Cortex of kidney (tissue), 1 donor: ENCODE measurements at places on chromosomes 7 and 10.

DNA sequence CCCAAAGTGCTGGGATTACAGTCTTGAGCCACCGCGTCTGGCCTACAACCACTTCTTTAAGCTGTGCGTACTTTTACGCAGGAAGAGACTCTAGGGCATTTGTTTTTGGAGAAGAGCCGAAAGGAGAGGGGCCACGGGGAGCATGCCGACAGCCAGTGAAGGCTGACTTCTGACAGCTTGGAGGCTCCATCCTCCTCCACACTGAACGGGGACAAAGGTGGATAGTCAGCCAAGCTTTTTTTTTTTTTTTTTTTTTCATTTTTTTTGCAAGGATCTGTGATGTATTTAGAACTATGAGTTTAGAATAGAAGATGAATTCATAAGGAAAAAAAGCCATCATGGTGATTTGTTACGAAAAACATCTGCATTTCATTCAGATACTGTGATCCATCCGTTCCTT is 221.7 kb downstream of the ARHGAP21 start:
- DNase-seq: no peak

DNA sequence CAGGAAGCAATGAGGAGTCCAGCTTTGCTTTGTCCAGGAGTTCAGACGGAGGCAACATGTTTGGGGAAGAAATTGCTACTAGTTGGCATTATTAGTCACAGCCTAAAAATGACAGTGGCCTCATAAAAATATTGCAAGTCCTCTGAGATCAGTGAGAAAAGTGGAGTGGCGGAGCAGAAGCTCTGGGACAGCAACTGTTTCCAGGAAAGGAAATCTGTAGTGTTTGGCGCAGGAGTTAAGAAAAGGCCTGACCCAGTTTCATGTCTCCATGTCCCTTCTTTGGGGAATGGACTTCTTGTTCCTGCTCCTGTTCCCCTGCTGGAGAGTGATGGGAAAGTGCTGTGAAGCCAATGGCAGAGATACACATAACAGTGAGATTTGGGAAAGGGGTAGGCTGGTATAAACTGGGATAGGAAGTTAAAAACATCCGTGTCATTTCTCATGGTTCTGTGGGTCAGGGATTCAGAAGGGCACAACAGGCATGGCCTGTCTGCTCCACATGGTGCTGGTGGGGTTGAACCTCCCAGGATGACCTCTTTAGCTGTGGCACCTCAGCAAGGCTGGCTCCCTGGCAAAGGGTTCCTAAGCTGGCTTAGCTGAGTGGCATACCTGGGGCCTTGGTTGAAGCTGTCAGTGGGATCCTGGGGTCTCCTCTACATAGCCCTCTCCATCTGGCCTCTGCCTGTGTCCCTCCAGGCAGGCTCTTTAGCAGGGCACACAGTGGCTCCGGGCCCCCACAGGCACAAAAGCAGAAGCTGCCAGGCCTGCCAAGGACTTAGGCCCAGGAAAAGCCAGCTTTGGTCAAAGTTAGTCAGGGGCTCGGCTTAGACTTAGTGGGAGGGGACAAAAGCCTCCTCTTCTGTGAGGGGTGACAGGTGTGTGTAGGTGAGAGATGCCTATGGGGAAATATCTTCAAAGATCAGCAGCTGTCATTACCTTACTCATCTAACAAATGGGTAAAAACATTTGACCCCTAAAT is 77.7 kb downstream of the WDFY4 start:
- no peak for DNase-seq

GRCh38 chr10:49649294-49649693 is 30.2 kb upstream of the C10orf53 start:
- no peak for DNase-seq

DNA sequence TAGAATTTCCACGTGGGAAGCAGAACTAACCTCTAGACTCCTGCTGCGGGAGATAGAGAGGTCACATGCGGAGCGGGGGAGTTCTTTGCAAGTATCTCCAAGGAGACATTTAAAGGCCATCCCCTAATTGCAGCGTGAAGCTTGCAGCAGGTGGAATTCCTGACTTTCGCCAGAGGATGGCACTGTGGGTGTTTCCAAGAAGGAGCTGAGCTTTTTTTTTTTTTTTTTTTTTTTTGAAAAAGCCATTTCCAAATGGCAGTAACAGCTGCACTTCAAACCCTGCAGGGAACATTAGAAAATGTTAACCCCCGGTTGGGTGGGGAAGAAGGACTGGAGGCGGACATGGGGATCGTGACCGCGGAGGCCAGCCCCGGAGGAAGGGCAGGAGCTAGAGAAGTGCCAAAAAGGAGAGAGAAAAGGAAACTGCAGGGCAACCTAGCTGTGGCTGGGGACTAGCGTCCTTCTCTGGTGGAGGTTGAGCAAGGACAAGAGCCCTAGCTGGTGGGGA is 487.7 kb downstream of the TYW1 start:
- no peak for DNase-seq

GRCh38 chr7:15503603-15504290 is 58.1 kb downstream of the AGMO start:
- no peak for DNase-seq

- no peak for DNase-seq
Observed at GRCh38 chr10:1057106-1057657, 997 bp downstream of the WDR37 start.

GRCh38 chr10:23530079-23530478 is 91.2 kb downstream of the OTUD1 start:
- DNase-seq: no peak

DNA sequence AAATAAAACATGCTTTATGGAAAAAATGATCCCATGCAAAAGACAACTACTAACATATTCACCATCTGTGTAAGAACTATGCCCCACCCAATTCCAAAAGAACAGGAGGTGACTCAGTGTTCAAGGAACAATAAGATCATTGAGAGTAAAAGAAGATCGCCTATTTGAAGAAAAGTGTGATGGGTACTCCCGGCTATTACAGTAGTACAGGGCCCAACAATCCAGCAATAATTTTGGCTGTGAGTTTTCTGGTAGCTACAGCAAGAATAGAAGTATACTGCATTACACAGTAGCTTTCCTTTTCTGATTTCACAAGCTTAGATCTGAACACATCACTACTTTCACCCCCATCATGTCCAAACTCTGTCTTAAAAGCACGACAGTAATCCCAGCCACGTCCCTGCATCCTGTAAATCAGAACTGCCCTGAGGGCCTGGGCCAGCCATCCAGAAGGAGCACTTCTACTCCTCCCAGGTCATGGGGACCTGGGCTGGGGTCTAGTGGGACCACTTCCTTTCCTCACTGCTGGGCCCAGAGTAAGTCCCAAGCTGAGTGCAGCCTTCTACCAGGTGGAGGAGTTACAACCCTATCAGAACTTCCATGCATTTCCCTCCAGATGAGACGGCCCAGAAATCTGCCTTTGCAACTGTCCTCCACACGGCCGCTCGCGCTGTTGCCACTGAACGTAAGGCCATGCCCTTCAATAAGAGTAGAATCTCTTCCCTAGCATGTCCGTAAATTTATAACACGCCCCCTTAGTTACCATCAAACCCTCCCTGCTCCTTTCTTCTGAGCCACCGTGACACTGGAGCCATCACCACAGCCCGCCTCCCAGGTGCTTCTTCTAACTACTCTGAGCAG is 7.9 kb downstream of the ESYT2 start:
- DNase-seq: no peak

GRCh38 chr10:112844681-112845544 is 105.1 kb upstream of the TCF7L2 start:
- DNase-seq: no peak

- no peak for DNase-seq
Observed at GRCh38 chr7:94351703-94352102, 43.0 kb upstream of the COL1A2 start.

DNA sequence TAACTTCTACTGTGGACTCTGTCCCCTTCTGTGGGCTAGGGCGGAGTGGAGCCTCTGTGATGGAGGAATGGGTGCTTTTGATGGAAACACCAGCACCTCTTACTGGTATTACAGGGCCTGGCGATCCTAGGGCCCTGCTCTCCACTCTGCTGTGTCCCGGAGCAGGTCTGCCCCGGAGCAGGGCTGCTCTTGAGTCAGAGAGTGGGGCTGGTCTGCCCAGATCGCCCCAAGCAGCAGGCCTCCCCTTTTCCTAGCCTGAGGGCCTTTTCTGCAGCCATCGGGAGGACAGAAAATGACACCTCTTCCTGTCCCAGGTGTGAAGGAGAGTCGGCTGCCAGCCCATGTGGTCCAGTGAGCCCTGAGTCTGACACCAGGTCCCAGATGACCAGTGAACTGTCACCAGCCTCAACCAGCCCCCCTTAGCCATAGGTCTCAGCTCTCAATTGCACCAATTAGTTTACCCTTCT is 1.4 kb downstream of the ZNF282 start:
- DNase-seq: no peak

DNA sequence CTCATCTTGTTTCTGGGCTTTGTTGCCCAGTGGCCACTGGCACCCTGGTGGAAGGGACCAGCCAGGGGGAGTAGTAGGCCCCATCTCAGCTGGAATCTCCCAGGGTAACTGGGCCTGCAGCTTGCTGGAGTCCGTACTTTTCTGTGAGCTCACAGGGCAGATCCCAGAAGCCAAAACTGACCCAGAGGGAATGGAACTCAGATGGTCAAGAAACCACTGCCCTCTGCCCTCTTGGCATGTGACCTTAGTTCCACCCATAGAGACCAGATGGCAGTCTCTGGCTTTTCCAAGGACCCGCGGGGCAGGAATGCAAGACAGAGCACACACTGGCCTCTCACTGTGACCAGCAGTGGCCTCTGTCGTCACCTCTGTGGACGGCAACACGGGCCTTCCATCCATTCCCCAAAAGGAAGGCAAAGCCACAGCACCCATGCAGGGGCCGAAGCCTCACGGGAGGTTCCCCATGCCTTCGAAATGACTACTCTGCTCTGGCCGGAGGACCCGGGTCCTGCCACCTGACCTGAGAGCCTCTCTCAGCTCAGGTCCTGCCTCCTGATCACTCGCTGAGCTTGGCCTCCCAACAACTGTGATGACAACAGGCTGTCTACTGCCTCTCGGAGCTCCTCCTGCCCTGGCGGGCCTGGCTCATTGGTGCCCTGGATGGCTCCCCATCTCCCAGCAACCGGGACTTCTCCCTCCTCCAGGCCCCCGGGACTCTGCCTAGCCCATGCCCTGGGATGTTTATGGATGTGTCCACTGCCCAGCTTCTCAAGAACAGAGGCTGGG is 29.9 kb downstream of the MYL10 start:
- DNase-seq: no peak

DNA sequence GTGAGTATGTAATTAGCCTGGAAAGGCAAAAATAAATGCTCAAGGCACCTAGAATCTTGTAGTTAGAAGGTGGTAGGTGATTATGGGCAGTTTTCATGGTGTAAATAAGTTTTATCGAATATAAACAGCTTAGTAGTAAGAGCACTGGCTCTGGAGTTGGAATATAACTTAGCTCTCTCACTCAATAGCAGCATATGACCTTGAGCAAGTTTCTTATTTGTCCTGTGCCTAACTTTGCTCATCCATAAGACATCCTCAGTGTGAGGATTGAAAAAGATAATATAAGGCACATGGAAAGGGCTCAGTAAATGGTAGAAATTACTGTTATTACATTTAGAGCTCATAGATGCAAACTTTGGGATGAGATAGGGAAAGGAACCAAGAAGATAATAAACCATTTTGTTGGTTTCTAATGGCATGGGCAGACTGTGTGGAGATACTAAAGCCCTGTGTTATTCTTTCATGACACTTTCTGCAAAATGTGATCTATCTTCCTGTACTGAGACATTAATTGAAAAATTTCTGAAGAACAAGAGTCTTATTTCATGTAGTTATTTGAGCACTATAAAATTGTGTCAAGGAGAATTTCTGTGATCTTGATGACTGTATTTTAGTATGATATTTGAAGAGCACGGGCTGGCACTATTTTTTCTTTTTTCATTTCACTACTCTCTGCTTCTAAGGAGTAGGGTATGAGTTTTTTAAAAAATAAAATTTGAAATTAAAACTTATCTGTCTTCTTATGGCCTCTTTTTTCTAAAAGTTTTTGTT is 3.1 kb downstream of the SLK start:
- DNase-seq: no peak

GRCh38 chr10:88898727-88899126 is 18.7 kb downstream of the STAMBPL1 start:
- DNase-seq: no peak

GRCh38 chr7:44486693-44487092 is 3.8 kb downstream of the NUDCD3 start:
- no peak for DNase-seq

GRCh38 chr7:98278408-98278807 is 3.1 kb upstream of the BRI3 start:
- DNase-seq: no peak

DNA sequence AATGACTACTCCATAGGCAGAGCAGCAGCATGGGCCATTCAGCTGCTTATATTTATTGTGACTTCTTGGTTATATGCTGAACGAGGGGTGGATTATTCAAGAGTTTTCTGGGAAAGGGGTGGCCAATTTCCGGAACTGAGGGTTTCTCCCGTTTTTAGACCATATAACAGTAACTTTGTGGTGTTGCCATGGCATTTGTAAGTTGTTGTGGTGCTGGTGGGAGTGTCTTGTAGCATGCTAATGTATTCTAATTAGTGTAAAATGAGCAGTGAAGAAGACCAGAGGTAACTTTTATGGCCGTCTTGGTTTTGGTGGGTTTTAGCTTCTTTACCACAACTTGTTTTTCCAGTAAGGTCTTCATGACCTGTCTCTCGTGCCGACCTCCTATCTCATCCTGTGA is 139.6 kb downstream of the KLF6 start:
- no peak for DNase-seq

DNA sequence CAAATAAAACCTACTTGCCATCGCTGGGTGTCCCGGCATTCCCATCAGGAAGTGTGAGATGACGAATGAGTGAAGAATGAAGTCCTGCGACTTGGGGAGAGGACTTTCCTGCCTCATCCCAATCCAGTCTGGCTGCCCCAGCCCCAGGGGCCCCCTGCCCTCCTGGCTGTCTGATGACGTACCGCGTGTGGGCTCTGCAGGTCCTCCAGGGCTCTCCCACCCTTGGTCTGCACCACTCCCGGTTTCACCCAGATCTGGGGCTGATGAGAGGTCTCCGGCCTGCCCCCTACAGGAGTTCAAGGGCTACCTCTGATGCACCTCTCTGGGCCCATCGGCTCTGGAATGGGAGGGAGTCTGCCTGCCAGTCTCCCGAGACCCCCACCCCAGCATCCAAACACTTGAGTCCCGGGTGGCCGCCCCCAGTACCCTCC is 9.8 kb downstream of the ATP6V1F start:
- DNase-seq: no peak

- DNase-seq: no peak
Observed at GRCh38 chr10:8912108-8912507, 857.6 kb downstream of the GATA3 start.

- no peak for DNase-seq
Observed at GRCh38 chr10:103193820-103194529, 903 bp upstream of the NT5C2 start.

DNA sequence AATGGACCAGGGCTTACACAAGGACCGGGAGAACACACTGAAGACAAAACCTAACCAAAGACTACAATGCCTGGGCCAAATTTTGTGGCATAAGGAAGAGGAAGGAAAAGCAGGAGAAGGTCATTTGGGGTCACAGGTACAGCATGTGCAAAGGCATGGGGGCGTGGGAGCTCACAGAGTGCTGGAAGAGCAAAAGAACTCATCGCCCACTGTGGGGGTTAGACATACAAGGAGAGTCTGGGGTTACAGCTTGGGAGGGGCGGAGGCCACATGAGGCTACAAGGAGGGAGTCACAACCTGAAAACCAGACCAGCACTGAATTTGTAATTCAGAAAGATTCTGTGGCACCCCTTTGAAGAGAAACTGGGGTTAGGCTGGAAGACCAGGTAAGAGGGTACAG is 9.7 kb downstream of the PUS7 start:
- no peak for DNase-seq
